ENCODE measurements at places on chromosomes 1 and 21. TPM values are rescaled to one million over a fixed set of nuclear protein-coding genes. Genes with fewer than 3 reads are reported as not detected.

The FHAD1 gene
- 0.25 TPM for total RNA-seq

The OR13G1 gene
- not detected for total RNA-seq

The PDE9A gene
- 7.8 TPM for total RNA-seq

The RPL11 gene
- 804 TPM for total RNA-seq

The LCE1E gene
- total RNA-seq: not detected

The GUCA2B gene
- not detected for total RNA-seq

The BGLAP gene
- 0.66 TPM for total RNA-seq

The HOOK1 gene
- total RNA-seq: 1.7 TPM

GRCh38 chr1:52926864-52927211, 238 bp upstream of the SCP2 start:
- H3K4me1 ChIP-seq: no peaks in the 10 kb centered on the region
- H3K27me3 ChIP-seq: no peaks in the 10 kb centered on the region
- no peak for DNase-seq
- H3K36me3 ChIP-seq: no peaks in the 10 kb centered on the region
- no peak overlapping the region for H3K27ac ChIP-seq
- peak overlapping the region; percentile 62 for H3K4me3 ChIP-seq

- DNase-seq: no peak
- no peak overlapping the region for H3K27ac ChIP-seq
- no peak overlapping the region for H3K4me3 ChIP-seq
- no peaks in the 10 kb centered on the region for H3K36me3 ChIP-seq
- no peaks in the 10 kb centered on the region for H3K4me1 ChIP-seq
- H3K27me3 ChIP-seq: no peaks in the 10 kb centered on the region
These were observed 28.4 kb upstream of the C1orf159 start for GRCh38 chr1:1144122-1144842.

- H3K4me1 ChIP-seq: peaks cover 36% of the 10 kb centered on the region
- peak overlapping the region; percentile 46 for H3K4me3 ChIP-seq
- peak; percentile 73 for DNase-seq
- no peaks in the 10 kb centered on the region for H3K36me3 ChIP-seq
- peak overlapping the region; percentile 96 for H3K27ac ChIP-seq
These were observed 2.4 kb downstream of the RAB7B start for GRCh38 chr1:206000641-206001339.

- H3K36me3 ChIP-seq: no peaks in the 10 kb centered on the region
- H3K27ac ChIP-seq: no peak overlapping the region
- peaks cover 13% of the 10 kb centered on the region for H3K4me1 ChIP-seq
These were observed 1.0 kb upstream of the GALNT2 start for GRCh38 chr1:230066031-230066430.

GRCh38 chr1:23421753-23422240, 2.8 kb downstream of the TCEA3 start:
- H3K4me1 ChIP-seq: peaks cover 17% of the 10 kb centered on the region
- DNase-seq: no peak
- no peak overlapping the region for H3K27ac ChIP-seq
- no peaks in the 10 kb centered on the region for H3K36me3 ChIP-seq
- H3K4me3 ChIP-seq: no peak overlapping the region

DNA sequence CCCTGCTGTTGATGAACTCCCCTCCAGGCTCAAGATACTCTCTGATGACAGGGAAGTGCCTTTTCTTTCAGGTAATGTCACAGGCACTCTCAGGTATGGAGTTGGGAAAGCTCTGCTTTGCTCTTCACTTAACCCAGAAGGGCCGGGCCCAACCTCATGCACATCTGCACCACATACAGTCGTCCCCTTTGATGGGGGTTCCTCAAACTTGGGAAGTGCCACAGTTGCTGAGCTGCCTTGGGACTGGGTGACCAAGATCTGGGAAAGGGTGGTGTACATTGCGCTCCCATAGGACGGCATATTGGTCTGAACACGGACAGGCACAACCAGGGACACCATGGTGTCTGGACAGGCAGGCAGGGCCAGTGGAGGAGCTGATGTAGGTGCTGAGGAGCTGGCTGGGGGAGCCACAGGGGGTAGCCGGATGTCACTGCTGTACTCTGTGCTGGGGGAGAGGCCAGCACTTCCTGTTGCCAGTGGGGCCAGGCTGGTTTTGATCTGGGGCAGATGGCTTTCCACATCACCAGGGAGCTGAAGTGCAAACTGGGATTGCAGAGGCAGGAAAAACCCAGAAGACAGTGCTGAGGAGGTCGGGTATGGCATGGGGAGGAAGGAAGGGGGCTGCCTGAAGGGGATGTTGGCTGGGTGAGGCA, 96.2 kb upstream of the EDN2 start:
- no peaks in the 10 kb centered on the region for H3K27me3 ChIP-seq
- H3K36me3 ChIP-seq: no peaks in the 10 kb centered on the region
- H3K4me3 ChIP-seq: no peak overlapping the region
- no peak for DNase-seq
- peaks cover 8% of the 10 kb centered on the region for H3K4me1 ChIP-seq

GRCh38 chr1:167126811-167127210, 32.9 kb downstream of the STYXL2 start:
- H3K4me1 ChIP-seq: no peaks in the 10 kb centered on the region
- H3K27me3 ChIP-seq: peaks cover 24% of the 10 kb centered on the region
- no peak overlapping the region for H3K27ac ChIP-seq
- no peak overlapping the region for H3K4me3 ChIP-seq

DNA sequence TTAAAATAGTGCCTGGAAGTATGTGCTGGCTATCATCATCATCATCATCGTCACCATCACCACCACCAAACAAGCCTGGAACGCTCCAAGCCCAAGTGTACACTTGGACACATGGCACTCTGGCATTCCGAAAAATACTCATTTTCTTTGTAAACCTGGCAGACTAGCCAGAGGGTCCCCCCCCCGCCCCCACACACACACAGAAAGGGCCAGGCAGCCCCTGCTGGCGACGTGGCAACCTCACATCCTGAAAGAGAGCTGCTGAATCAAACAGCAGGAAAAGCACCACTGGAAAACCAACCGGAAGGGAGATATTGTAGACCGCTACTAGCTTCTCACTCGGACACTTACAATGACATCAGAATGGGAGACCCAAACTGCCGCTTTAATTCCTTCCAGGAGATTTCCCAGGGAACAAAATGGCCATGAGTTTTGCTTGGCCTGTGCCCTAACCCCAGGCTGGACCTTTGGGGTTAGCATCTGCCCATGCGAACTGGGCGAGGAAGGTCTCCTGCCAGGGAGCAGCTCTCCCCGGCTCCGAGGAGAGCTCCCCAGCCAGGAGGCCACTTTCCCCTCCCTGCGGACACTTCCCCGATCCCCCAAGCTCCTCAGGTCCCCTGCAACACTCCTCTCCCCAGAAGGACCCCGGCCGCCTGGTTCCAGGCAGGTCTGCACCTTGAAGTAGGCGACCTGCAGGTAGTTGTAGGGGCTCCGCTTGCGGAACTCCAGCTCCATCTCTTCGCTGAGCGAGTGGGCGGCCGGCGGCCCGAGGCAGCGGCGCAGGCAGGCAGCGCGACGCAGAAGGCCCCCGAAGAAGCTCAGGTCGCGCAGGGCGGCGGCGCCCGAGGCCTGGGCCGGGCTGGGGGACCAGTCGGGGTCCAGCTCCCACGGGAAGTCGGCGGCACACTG, 742 bp downstream of the P3H1 start:
- H3K4me1 ChIP-seq: peaks cover 17% of the 10 kb centered on the region
- H3K27ac ChIP-seq: peak overlapping the region; percentile 73
- peak; percentile 75 for DNase-seq
- H3K27me3 ChIP-seq: no peaks in the 10 kb centered on the region

- H3K27ac ChIP-seq: peak overlapping the region; percentile 81
- peaks cover 16% of the 10 kb centered on the region for H3K4me1 ChIP-seq
- H3K36me3 ChIP-seq: no peaks in the 10 kb centered on the region
- no peaks in the 10 kb centered on the region for H3K27me3 ChIP-seq
- H3K4me3 ChIP-seq: no peak overlapping the region
- DNase-seq: peak; percentile 94
These were observed 21.7 kb upstream of the IRF2BP2 start for GRCh38 chr1:234631721-234632125.

DNA sequence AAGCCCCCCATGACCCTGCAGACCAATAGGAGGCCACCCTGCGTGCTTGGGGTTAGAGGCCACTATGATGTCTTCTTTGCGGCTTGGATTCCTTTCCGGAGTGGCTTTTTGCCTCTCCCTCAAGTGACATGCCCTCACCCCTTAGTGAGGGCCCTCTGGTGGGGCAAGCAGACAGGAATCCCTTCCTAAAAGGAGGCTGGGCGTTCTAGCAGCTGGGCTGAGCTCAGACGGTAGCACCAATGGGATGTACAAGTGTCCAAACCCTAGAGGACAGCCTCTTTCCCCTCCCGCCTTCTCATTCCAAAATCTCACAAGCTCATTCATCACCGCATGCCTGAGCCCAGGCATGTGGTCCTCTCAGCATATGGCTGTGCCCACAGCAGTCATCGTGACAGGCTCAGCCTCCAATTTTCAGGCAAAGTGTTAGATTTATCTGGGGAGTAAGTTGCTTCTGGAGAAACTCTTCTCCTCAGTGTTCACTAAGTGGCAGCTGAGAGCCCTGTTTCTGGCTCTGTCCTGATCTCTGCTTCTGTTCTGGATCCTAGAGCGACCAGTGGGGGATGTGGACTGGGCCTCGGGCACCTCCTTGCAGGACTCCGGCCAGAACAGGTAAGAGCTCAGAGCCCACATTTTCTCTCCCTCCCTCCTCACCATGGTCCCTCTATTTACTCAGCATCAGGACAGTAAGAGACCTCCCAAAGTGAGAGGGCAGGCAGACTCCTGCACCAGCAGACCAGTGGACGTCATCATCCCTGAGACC, 4.8 kb downstream of the KIAA1614 start:
- H3K4me1 ChIP-seq: no peaks in the 10 kb centered on the region
- H3K36me3 ChIP-seq: no peaks in the 10 kb centered on the region
- H3K4me3 ChIP-seq: no peak overlapping the region
- no peaks in the 10 kb centered on the region for H3K27me3 ChIP-seq

GRCh38 chr1:235011599-235012435, 116.8 kb downstream of the TOMM20 start:
- H3K36me3 ChIP-seq: no peaks in the 10 kb centered on the region
- peak; percentile 100 for DNase-seq
- H3K4me1 ChIP-seq: peaks cover 25% of the 10 kb centered on the region

- H3K27ac ChIP-seq: no peak overlapping the region
- DNase-seq: no peak
- H3K4me3 ChIP-seq: no peak overlapping the region
- no peaks in the 10 kb centered on the region for H3K4me1 ChIP-seq
- H3K27me3 ChIP-seq: no peaks in the 10 kb centered on the region
These were observed 23.6 kb upstream of the DDX59 start for GRCh38 chr1:200693327-200693726.

GRCh38 chr1:168673974-168674683, 54.9 kb downstream of the DPT start:
- DNase-seq: no peak
- H3K4me1 ChIP-seq: no peaks in the 10 kb centered on the region
- H3K36me3 ChIP-seq: no peaks in the 10 kb centered on the region
- no peak overlapping the region for H3K27ac ChIP-seq
- H3K4me3 ChIP-seq: no peak overlapping the region
- no peaks in the 10 kb centered on the region for H3K27me3 ChIP-seq

GRCh38 chr1:201496296-201496690, 10.6 kb downstream of the CSRP1 start:
- H3K27me3 ChIP-seq: no peaks in the 10 kb centered on the region
- H3K36me3 ChIP-seq: peaks cover 48% of the 10 kb centered on the region
- no peak for DNase-seq

- H3K27me3 ChIP-seq: no peaks in the 10 kb centered on the region
- peaks cover 42% of the 10 kb centered on the region for H3K4me1 ChIP-seq
- peaks cover 11% of the 10 kb centered on the region for H3K36me3 ChIP-seq
- no peak overlapping the region for H3K27ac ChIP-seq
- no peak for DNase-seq
These were observed 133.7 kb downstream of the PTPN14 start for GRCh38 chr1:214417545-214418210.

GRCh38 chr1:27555700-27556424, 48.1 kb downstream of the AHDC1 start:
- peaks cover 23% of the 10 kb centered on the region for H3K4me1 ChIP-seq
- peaks cover 2% of the 10 kb centered on the region for H3K36me3 ChIP-seq
- H3K27ac ChIP-seq: no peak overlapping the region
- H3K4me3 ChIP-seq: no peak overlapping the region
- DNase-seq: no peak

GRCh38 chr1:113931451-113931851, 2.3 kb downstream of the HIPK1 start:
- H3K4me1 ChIP-seq: peaks cover 30% of the 10 kb centered on the region
- no peaks in the 10 kb centered on the region for H3K27me3 ChIP-seq
- no peaks in the 10 kb centered on the region for H3K36me3 ChIP-seq
- peak overlapping the region; percentile 95 for H3K4me3 ChIP-seq
- peak overlapping the region; percentile 93 for H3K27ac ChIP-seq
- DNase-seq: peak; percentile 87

GRCh38 chr1:204520834-204521709, 4.9 kb downstream of the MDM4 start:
- H3K4me3 ChIP-seq: no peak overlapping the region
- no peaks in the 10 kb centered on the region for H3K27me3 ChIP-seq
- H3K27ac ChIP-seq: no peak overlapping the region
- peak; percentile 83 for DNase-seq
- H3K36me3 ChIP-seq: peaks cover 2% of the 10 kb centered on the region

GRCh38 chr1:186849826-186850225, 21.1 kb downstream of the PLA2G4A start:
- H3K4me1 ChIP-seq: no peaks in the 10 kb centered on the region
- H3K36me3 ChIP-seq: no peaks in the 10 kb centered on the region
- DNase-seq: no peak
- H3K27ac ChIP-seq: no peak overlapping the region
- no peaks in the 10 kb centered on the region for H3K27me3 ChIP-seq

DNA sequence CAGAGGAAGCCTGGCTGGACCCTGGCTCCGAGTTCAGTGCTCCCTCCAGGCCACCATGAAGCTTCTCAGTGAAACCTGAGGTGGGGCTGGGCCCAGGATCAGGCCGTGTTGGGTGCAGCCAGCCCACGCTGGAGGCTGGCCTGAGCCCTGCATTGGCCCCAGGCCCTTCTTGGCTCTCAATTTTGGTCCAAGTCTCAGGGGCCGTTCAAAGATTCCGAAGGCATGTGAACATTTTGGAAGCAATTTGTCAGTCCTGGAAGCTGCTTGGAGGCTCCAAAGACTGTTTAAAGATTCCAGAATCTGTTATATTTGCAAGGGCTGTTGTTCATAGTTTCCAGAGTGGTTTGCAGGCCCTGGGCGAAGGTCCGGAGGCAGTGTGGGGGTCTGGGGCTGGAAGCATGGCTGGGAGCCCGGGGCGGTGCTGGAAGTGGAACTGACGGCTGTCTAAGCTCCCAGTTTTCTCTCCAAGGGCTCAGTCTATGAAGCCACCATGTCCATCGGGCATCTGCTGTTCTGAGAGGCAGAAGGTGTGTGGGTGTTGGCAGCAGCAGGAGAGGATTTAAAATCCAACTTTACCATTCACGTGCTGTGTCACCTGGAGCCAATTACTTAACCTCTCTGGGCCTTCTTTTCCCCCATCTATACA, 104.9 kb downstream of the EPHB2 start:
- no peaks in the 10 kb centered on the region for H3K36me3 ChIP-seq
- no peak overlapping the region for H3K27ac ChIP-seq
- H3K4me1 ChIP-seq: no peaks in the 10 kb centered on the region
- H3K4me3 ChIP-seq: no peak overlapping the region
- no peak for DNase-seq
- no peaks in the 10 kb centered on the region for H3K27me3 ChIP-seq

Data from astrocyte (in vitro differentiated cells and primary cell).